ENCODE measurements at places on chromosomes 11 and 22.

- DNase-seq = no peak
Observed at GRCh38 chr11:80505771-80506170, 1064.9 kb upstream of the TENM4 start.

DNA sequence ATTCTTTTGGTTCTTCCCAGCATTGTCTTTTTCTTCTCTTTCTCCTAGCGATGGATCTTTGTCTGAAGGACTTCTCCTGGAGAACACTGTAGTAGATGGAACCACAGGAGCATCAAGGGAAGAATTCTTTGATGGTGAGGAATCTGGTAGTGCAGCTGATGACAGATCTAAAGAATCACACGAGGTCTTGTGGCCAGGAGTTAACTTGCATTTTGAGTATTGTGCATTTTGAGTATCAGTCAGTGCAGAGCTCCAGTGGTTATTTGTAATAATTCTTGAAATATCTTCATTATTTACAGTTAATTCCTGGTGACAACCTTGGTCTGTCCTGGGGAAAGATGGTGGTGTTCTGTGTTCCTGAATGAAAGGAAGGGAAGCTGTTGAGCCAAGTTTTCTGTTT lies 14.5 kb upstream of the POGLUT3 start:
- DNase-seq = no peak

DNA sequence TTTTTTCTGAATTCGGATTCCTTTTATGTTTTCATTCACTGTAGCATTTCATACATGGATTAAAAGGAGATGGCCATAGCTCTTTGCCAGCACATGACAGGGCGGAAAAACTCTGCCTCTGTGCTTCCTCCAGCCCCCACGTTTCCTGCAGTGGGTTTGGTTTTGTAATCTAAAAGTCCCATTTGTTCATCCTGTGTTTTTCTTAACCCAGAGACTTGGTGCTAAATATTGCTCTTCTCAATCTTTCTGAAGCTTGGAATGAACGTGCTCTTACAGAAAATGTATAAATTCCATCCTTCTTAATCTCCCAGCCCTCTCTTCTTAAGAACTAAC lies 89.9 kb downstream of the PPP6R3 start:
- DNase-seq = no peak

- DNase-seq = no peak
Observed at GRCh38 chr11:27293515-27294417, 69.2 kb downstream of the CCDC34 start.

GRCh38 chr11:117462864-117463247 lies 135.2 kb downstream of the CEP164 start:
- DNase-seq = no peak

DNA sequence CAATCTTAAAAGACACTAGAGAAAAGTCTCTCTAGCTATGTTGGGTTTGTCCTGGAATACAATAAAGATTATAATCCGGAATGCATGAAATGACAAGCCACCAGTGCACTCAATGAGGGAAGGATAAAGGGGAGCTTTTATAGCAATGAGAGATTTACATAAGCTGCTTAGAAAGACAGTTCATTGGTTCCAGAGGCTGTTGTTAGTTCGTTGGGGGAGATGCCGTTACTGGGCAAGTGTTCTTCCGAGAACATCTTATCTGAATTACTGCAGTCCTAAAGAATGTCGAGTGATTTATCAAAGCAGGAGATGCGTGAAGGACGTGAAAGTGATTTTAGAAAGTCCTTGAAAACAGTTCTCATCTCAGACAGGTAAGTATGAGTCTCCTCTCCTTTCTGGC lies 33.6 kb downstream of the SYN3 start:
- DNase-seq = no peak

GRCh38 chr11:32433101-32433913 lies 2.0 kb downstream of the WT1 start:
- DNase-seq = peak; percentile 59

GRCh38 chr22:39301926-39302325 lies 17.5 kb downstream of the RPL3 start:
- DNase-seq = no peak

DNA sequence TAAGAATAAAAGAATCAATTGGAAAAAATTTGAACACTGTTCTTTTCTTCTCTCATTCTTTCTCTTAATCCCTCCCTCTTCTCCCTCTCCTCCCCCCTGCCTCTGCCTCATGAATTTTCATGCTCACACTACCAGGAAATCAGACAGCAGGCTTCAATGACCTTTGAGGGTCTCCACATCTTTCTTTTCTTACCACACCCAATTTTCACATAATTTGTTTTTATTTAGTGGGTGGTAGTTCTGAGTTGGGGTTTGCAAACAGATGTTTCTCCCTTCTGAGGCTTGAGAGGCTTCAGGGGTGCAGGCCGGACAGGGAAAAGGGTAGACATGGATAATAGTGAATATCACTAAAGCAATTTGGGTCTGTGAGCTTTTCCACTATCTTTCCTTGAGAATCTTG lies 95.5 kb downstream of the SPATA19 start:
- no peak for DNase-seq

DNA sequence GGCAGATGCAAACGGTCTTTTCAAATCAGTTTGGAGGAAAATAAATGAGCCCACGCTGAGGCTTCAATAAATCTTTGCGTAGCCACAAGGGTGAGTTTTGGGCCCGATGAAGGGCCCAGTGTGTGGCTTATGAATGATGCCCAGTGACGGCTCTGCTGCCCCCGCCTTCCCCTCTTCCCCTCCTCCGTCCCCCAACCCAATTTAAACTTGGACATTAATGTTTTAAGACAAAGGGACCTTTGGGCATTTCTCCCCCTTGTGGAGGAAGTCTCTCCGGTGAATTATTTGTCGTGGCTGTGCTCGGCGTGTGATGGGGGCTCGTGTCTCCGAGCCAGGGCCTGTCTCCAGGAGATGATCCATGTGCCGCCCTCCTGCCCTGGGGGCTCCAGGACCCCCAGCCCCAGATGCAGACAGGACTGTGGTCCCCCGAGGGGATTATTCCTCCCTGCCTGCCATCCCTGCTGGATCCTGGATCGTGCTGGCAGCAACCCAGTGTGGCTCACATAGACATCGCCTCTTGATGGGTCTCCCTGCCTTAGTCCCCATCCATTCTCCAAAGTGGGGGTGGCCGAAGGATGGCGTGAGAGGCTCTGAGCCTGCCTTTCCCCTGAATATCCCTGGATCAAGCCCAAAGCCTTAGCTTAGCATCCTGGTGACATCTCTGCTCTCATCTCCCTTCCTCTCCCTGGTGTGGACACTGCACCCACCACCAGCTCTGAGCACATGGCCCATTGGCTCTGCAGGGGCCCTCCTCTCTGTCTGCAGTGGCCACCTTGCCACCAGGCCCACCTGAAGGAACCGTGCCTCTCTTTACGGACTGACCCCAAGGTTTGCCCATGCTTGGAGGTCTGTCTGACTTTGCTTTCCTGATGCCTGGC lies 56.4 kb downstream of the SMIM38 start:
- DNase-seq = peak; percentile 86

GRCh38 chr11:117449111-117449693 lies 121.5 kb downstream of the CEP164 start:
- no peak for DNase-seq

- no peak for DNase-seq
Observed at GRCh38 chr11:394034-394857, at the start of gene PKP3. PKP3 (plus strand) TSS chr11:394209; CDS start chr11:394293, 84 bp downstream.

DNA sequence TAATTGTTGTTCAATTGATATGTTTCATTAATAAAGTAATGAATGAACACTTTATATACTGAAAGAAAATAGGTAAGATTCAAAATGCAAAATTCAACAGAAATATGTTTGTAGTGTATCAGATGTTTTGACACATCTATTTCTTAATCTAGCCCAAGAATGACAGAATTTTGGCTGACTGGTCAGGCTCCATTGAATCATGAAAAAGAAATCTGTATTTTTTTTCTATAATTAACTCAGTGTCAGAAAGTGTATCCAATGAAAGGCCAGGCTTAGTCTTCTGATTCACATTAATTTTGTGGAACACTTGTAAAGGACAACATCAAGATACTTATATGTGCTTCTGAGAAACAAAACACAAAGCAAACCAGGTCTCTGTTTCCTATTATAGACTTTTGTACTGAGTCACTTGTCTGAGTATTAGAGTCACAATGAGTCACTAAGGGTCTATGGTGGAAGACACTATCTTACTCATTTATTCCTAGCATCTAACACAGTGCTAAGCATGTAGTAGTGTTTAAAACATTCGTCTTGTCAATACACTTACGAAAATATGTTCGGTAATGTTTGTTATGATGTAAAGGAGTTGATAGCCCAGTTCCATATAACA lies 297.7 kb upstream of the CCDC90B start:
- DNase-seq = no peak

DNA sequence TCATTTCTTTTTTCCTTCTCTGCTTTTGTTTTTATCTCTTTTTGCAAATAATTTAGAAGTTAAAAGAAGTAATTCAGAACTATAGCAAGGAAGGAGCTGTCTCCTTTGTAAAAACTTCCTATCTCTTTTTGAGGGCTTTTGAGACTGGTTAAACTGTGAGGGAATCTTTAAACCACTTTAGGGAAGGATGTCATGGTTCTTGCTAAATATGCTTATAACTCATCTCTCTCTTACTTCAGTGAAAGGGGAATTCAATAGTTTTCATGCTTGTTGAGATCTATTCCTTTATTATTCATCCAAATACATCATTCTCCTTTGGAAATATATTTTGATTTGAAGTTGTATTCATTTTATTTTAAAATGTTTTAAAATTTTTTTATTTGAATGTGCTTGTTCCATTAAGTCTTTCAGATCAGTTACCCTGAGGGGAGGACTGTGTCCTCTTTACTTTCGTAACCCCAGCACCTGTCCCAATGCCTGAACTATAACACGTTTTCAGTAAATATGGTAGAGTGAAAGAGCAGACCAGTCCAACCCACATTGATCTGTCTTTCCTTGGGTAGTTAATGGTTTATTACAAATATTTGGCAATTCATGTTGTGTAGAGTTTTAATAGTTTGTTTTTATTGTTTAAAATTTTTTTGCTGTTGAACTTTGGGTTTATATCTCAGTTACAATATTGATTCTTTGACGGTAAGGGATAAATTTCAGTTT lies 27.5 kb downstream of the AMOTL1 start:
- no peak for DNase-seq

DNA sequence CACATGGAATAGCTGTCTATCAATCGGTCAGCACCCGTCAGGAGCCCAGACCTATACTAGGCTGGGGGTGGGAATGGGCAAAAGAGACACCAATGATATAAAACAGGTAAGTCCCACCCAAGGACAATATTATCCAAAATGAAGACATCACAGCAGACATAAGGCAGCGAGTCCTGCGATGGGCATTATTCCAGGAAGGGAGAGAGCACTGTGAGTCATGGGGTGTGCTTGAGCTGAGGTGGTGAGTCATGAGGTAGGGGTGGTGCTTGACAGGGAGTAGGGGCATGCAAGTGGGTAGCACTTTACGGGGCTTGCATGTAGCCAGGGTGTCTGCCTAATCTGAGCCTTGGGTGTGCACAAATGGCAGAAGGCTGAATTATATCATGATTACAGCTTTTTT lies 605.0 kb upstream of the CADM1 start:
- DNase-seq = no peak

GRCh38 chr11:87804176-87804575 lies 371.1 kb downstream of the RAB38 start:
- DNase-seq = no peak

GRCh38 chr11:125299061-125299615 lies 134.6 kb downstream of the PKNOX2 start:
- no peak for DNase-seq

DNA sequence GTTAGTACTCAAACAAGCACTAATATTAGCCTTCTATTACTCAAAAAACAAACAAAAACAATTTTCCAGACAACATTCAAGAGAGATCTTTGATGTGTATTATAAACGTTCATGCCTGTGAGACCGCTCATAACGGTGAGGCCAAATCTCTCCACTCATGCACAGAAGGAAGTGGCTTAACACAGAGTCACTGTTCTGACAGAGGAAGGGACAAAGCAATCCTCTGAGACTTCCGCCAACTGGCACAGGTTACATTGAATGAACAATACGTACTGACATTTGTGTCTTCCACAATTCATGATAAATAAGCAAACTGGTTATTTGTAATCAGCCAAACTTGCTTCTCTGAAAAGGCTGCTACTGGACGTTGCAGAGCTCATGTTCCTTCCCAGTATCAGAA lies 30.5 kb downstream of the CHKA start:
- peak; percentile 52 for DNase-seq

DNA sequence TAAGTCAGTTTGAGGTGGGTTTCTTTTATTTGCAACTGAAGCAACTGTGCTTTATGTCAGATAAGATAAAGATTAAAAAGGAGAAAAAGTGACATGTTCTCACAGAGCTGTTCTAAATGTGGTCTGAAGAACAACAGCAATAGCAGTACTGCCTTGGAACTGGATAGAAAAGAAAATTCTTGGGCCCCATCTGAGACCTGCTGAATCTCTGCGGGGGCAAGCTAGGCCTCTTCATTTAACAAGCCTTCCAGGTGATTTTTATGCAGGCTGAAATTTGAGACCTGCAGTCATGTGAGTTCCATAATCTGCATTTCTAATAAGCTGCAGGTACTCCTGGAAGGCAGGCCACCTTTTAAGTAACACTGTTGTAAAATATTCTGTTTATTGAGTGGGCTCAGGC lies 91.4 kb upstream of the CTSC start:
- no peak for DNase-seq

DNA sequence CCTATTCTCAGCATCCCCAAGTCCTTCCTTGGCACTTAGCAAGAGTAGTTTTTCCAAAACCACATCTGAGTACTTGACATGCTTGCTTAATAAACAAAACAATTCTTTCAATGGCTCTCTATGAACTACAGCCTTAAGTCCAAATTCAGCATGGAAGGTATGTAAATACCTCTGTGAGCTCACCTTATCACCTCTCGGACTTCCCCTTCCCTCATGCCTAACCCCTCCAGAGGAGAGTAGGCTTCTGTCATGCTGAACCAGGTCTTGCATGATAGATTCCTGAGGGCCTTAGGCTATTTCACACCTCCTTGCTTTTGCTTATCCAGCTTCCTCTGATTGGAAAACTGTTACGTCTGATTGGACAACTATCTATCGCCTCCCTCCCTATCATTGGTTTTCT lies 312.9 kb upstream of the CCDC90B start:
- no peak for DNase-seq

- peak; percentile 25 for DNase-seq
Observed at GRCh38 chr11:81772166-81772565, 961.5 kb downstream of the FAM181B start.

- DNase-seq = no peak
Observed at GRCh38 chr11:83818349-83818748, 532.2 kb upstream of the CCDC90B start.

GRCh38 chr11:131661132-131661531 lies 290.7 kb downstream of the NTM start:
- peak; percentile 72 for DNase-seq

- DNase-seq = no peak
Observed at GRCh38 chr22:40050258-40050657, 55.5 kb downstream of the FAM83F start.

- no peak for DNase-seq
Observed at GRCh38 chr11:83693306-83693992, 407.3 kb upstream of the CCDC90B start.

All from eye (tissue), 1 donor.